ENCODE measurements at places on chromosomes 7 and 10.

DNA sequence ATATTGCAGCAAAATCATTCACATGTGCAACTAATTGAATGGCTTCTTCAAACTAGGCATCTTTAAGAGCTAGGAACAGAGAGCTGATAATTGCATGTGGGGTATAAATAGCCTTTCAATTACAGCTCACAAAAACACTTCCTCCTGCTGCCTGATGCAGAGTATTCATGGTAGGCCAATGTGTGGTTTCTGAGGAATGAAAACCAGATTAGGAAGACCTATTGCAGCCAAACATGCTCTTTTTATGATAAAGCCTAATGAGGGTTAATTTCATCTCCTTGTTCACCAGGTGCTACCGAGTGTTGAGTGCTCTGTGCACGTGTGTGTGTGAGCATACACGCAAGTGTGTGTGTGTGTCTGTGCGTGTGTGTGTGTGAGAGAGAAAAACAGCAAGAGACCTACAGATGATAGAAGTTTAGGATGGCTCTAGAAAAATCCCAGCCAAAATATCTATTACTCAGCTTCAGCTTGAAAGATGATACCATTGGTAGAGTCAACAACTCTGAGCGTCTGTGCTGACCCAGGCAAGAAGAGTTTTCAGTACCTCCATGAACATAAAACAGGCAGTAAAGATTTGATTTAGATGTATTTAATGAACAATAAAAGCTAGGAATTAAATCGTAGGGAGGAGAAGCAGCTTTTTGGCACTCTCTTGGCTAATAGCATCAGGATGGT, 448.5 kb upstream of the ANKRD30A start:
- DNase-seq = no peak

DNA sequence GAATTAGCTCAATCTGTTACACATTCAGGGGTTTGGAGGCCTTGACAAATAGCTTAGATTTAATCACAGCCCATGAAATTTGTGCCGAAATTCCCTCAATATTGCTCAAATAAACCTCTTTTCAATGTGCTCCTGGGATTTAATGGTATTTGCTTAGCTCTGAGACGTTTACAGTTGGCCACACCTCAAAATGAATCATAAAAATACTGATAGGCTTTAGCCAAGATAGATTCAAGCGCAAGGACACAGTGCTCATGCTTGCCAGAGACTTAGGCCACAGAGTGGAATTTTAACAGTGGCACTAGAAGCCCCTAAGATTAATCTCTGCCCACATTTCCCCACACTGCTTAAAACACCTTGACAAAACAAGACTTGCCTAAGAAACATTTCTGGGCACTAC, 2.3 kb upstream of the SEMA3C start:
- no peak for DNase-seq

DNA sequence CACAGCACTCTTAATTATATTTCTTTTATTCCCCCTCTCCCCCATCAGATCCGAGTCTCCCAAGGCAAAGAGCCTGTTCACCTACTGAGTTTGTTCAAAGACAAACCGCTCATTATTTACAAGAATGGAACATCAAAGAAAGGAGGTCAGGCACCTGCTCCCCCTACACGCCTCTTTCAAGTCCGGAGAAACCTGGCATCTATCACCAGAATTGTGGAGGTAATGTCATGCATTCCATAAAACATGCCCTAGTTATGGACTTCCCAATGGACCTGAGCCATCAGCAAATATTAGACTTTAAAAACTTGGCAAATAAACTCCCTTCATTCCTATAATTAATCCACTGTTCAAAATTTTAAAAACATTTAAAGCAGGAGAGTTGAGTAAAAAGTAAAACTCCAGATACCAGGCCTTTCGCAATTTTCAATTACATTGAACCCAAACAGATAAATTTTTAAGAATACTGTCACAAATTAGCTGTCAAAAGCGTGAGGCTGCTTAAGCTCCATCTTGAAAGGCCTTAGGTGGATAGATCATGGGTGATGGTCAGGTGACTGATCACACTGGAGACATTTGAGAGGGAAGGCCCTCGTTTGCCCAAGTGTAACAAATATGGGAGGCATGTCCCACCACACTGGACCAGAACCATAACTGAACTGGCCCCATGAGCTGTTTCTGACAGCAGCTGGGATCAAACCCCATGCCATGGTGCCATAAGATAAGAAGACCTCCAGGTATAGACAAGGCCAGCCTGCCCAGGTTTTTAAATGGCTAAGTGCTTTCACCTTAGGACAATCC, 46.9 kb upstream of the ARL4A start:
- no peak for DNase-seq

DNA sequence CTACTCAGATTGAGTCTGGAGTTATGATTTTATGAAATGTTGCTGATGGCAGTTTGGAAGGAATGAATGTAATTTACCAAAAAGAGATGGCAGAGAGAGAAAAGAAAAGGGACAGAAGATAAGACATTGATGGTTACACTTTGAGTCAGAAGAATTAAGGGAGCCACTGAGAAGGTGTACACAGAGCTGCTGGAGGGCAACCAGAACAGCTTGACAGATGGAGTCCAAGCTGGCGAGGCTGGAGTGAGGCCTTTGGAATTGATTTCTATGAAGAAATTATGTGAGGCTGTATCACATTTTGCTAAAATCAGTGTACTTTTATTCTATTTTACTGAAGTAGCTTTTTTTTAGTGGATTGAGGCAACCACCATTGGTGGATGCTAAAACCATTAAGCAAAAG, 740.5 kb downstream of the REEP3 start:
- no peak for DNase-seq

GRCh38 chr10:91347529-91347928, 62.6 kb upstream of the HECTD2 start:
- DNase-seq = no peak

DNA sequence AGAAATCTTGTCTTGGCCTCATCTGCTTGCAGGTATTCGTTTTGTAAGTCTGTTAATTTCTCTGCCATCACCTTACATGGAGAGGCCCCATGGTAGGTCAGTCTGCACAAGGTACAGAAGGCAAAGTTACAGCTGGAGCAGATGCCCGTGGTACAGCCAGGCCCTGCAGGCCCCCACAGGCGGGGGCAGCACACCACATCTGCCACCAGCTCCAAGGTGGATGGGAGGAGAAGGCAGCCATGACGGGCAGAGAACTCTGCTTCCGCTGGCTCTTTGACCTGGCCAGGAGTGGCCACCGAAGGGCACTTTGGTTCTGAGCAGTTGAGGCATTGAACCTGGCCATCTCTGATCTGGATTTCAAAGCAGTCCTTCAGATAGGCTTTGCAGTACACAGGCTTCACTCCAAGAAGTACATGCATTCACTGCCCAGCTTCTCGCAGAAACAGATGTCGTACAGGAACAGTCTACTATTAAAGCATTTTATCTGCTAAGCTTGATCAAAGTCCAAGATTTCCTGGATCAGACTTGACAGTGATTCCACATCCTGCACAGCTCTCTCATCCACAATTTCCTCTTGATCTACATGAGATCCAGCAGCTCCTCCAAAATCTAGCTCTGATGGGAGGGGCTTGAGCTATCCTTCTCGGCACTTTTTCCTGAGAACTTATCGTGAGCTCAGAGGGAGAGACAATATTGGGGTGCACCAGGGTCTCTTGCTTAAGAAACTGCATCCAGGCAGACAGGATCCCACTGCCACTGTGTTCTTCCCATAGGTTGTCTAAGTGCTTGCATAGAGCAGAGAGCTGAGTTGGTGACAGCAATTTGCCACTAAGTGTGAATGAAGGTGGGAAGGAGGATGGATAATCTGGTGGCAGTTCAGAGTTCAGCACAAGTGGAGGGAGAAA, 120.7 kb downstream of the TRRAP start:
- DNase-seq = no peak

DNA sequence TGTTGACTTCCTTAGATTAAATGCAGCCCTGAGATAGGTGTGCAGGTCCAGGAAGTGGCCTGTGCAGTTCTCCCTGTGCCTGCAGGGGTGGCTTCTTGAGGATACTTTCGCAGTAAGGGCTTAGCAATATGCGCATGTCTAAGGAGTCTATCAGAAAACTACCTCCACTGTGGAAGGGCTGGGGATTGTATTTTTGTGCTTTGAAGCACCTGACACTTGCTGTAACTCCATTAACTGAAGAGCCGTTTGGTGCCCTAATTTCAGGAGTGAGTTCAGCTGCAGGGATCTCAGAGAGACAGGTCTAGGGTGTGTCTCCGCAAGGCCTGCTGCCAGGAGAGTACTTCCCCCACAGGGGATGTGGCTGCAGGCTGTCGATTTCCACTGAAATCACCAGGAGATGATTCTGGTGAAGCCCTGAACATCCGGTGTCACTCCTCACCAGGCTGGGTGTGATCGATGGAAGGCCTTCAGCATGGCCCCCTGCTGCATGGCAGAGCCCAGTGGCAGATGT, 35.5 kb downstream of the IKZF1 start:
- DNase-seq = peak; percentile 76

- no peak for DNase-seq
Measured at GRCh38 chr7:22876986-22877729, 54.5 kb upstream of the TOMM7 start.

DNA sequence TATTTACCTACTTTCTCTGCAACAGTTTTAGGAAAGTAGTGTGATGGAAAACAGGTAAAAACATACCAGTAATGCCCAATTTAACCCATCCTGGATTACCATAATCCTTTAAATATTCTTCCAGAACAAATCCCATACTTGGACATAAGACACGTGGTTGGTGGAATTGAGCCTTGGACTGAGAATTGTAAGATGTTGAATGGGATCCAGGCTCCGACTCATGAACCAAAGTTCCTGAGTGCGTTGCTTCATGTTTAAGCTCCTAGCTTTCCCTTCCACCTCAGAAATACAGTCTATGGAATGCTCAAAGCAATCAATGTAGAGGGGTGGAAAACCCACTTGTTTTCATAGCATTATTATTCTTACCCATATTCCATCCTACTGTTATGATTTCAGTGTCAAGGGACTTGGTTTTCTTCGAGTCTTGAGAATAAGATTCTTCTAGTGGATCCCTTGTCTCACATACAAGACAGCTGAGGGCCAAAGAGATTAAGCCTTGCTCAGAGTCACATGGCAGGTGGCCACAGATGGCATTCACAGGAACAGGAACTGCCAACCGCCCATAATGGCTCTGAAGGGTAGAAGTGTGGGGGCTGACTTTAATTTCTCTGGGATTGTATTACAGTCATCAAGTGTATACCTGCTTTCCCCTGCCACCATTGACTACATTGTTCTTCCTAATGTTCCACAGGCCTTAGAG, 171.2 kb downstream of the GFRA1 start:
- DNase-seq = no peak

DNA sequence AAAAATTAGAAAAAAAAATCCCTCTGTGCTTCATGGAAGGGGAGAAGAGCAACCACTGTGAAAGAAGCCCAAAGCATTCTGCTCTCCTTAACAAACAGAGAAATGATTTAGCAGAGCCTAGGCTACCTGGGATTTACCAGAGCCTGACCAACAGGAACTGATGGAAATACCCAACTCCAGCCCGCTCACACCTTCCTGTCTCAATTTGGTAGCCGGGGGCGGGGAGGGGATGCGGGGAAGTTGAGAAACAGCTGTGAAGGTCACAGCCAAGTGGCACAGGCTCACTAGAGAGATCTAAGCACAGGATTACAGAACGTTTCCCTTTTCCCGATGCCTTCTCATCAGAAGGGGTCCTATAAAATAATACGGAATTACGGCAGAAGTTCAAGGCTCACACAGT, 17.6 kb downstream of the RSU1 start:
- DNase-seq = no peak

- no peak for DNase-seq
Measured at GRCh38 chr10:89214566-89215165, 7.5 kb upstream of the CH25H start.

DNA sequence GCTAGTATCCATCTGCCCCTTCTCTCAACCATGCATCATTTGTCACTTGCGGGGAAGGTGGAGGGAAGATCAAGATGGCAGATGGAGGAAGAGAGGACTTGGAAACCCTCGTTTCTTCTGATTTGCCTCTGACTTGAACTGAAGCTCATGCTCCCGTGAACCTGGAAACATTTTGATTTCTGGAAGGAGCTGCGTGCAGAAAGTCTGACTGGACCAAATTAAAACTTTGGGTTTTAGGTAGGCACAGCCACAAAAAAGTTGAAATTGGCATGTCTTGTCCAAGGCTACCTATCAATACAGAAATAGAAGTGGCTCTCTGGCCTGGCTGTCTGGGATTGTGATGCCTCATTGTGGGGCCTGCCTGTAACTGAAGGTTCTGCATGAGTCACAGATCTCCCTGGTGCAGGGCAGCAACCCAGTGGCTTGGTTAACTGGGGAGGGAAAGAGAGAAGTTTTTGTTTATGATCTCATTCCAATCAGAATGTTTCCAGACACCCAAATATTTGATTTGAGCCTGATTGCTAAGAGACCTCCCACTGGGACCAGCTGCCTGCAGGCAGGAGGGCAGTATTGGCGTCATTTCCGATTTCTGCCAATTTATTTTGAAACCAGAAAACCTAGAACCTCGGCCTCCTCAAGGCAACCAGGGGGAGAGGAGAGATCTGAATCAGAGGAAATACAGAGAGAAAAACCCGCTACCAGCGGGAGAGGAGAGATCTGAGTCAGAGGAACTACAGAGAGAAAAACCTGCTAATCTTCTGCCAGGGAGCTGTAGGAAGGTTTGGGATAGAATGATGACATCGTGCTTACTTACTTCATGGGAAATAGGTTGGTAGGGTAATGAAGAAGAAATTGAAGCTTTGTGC, 363.6 kb downstream of the ANKRD30A start:
- DNase-seq = no peak

DNA sequence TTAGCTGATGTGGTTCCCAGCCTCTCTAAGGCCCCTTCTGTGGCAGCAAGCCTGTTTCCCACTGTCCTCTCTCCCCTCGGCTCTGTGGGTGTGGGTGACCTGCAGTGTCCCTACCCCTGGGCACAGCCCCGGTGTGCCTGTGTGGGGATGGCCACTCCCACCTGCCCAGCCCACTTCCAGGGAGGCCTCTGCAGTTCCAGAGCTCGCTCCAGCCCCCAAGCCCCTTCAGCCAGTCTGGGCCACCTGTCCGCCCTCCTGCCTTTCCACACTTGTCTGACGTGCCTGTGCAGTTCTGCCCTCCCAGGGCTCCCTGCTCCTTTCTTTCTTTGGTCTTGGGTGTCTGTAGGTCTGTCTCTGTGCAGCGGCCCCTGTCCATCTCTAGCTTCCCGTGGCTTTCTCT, 127.0 kb upstream of the PPIF start:
- no peak for DNase-seq

DNA sequence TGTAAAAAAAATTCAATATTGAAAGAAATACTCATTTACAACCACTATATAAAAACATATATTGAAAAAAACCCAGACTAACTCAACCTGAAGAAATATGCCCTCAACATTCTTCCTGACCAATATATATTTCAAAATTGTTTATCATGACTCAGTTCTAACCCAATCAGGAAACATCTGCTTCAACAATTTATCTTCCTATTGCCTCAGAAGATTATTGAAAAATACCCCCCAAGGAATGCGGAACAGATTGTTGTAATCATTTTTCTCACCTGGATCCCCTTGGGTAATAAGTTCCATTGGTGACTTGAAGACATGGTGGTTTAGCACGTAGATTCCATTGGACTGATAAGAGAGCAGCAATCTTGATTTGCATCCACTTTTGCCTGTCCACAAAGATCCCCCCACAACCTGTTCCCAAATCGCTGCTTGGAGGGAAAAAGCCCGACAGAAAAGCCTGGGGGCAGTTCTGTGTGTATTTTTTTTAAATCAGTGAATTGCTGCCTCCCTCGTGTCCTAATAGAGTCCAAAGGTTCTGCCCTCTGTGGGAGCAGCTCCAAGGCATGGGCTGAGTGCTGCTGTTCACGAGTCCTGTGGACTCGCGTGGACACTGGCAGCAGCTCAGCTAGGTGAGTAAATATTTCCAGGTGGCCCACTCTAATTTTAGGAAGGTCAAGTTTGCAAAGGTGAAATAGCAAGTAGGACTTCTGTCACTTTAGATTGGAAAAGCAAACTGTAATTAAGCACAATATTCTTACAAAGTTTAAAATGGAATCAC, 5.9 kb upstream of the INHBA start:
- no peak for DNase-seq

Data from OCI-LY7 (cell line).